ENCODE measurements at places on chromosomes 5 and 9. TPM values are rescaled to one million over a fixed set of nuclear protein-coding genes. Genes with fewer than 3 reads are reported as not detected.

GRCh38 chr9:15246243-15246642, 60.8 kb downstream of the TTC39B start:
- DNase-seq = no peak

RLN1 gene
- total RNA-seq = 2.0 TPM

- DNase-seq = no peak
Observed at GRCh38 chr5:1497242-1497777, 26.4 kb downstream of the LPCAT1 start.

TTC23L gene
- not detected for total RNA-seq

PCA3 gene
- not detected for total RNA-seq

- peak; percentile 16 for DNase-seq
Observed at GRCh38 chr5:16935231-16936149, 598 bp downstream of the MYO10 start.

GRCh38 chr5:29697785-29698414, 1495.6 kb upstream of the CDH6 start:
- DNase-seq = no peak

IL9 gene
- not detected for total RNA-seq

DNA sequence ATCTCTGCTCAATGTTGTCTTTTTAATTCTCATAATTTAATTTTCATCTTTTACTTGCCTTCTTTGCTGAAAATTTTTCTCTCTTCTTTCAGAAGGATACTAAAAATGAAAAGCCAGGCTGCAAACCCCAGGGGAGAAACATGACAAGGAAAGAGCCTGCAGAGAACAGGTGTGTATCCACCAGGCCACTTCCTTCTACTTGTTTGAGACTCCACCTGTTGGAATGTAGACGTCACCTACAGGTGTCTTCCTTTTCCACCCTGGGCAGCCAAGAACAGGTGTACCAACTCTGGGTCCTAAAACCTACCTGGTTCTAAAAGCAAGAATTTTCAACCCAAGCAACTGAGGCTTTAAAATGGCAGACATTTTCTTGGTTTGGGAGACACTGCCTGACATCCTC, 166.8 kb downstream of the ATP10B start:
- no peak for DNase-seq

SLC9A3 gene
- total RNA-seq = 1.6 TPM

DNA sequence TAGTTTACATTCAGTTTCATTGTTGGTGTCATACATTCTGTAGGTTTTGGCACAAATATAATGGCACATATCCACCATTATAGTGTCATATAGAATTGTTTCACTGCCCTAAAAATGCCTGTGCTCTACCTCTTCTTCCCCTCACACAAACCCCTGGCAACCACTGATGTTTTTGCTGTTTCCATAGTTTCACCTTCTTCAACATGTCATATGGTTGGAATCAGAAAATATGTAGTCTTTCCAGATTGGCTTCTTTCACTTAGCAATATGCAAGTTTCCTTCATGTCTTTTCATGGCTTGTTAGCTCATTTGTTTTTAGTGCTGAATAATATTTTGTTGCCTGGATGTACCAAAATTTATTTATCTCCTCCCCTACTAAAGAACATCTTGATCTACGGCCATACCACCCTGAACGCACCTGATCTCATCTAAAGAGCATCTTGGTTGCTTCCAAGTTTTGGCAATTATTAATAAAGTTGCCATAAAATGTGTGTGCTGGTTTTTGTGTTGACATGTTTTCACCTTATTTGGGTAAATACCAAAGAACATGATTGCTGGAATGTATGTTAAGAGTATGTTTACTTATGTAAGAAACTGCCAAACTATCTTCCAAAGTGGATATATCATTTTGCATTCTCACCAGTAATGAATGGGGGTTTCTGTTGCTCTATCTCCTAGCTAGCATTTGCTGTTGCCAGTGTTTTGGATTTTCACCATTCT, 17.0 kb upstream of the CDK20 start:
- no peak for DNase-seq

FOXD4L3 gene
- total RNA-seq = not detected

GRCh38 chr5:141706121-141706520, 24.1 kb upstream of the ARAP3 start:
- no peak for DNase-seq

DNA sequence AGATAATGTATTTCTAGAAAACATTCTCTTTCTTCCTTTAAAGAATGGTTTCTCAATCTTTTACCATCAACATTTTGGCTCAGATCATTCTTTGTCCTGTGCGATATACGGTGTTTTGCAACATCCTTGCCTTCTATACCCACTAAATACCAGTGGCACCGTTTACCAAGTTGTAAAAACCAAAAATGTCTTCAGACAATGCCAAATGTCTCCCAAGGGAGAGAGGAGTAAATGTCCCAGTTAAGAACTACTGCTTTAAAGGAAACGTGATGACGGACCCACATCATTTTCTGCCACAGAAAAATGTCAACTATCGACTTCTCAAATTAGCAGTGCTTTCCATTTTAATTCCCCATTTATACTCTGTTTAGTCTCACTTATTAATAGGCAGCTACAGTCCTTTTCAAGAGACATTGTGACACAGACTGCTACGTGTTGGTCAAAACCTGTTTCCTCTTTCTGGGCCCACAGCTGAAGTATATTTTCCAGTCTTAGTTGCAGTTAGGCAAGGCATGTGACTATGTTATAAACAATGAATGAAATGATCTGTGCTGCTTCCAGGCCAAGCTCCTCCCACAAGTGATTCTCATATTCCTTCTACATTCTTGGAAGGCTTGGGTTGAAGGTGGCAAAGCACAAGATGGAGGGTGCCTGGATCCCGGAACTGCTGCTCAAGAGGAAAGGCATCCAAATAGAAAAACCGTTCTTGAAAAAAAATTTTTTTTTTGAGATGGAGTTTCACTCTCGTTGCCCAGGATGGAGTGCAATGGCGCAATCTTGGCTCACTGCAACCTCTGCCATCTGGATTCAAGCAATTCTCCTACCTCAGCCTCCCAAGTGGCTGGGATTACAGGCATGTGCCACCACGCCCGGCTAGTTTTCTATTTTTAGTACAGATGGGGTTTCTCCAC, 8.8 kb downstream of the PRXL2C start:
- no peak for DNase-seq

Measured in activated CD4-positive, alpha-beta memory T cell treated with anti-CD3 and anti-CD28 coated beads, Interleukin-2, amount 10 ng/mL, durations not matched to agents 7 days and 5 days (primary cell).